ENCODE measurements at places on chromosomes 3 and 15. TPM values are rescaled to one million over a fixed set of nuclear protein-coding genes. Genes with fewer than 3 reads are reported as not detected.

SCAANT1 gene
- total RNA-seq: not detected

GOLGA6D gene
- total RNA-seq: not detected

- no peak for DNase-seq
These were observed 443.3 kb downstream of the VGLL3 start for GRCh38 chr3:86547692-86548091.

DNA sequence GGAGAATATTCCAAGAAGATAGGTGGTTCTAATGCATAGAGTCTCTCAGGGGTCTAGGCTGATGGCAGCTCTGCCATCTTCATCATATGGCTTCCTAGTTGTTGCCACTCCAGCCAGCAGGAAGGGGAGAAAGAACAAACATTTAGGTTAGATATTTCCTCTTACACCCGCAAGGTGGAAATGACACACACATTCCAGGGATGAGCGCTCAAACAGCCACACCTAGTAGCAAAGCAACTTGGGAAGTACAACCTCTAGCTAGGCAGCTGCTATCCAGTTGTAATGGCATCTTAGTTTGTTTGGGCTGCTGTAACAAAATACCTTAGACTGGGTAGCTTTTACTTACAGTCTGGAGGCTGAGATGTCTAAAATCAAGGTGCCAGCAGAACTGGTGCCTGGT lies 51.9 kb upstream of the ADAMTSL3 start:
- DNase-seq: no peak

DNA sequence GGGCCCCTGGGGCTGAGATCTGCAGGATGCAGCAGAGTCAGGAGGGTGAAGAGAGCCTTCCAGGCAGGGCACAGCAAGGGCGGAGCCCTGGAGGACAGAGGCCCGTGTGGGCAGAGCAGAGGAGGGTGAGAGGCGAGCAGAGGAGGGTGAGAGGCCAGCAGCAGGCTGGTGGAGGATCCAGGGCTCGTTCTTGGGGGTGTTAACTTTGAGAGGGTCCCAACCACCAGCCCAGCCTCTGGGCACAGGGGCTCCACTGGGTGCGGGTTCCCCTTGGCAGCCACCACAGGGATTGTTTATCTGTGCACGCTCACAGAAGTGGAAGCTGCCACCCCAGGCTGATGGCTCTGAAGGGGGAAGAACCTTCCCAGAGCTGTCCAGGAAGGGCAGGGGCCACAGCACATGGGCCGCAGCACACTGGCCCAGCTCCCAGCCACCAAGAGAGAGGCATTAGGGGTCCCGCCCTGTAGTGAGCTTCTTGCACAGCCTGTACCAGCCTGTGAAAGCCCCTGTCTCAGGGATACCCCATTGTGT lies 9.3 kb upstream of the PLXND1 start:
- no peak for DNase-seq
